ENCODE measurements at places on chromosomes 6 and 20. TPM values are rescaled to one million over a fixed set of nuclear protein-coding genes. Genes with fewer than 3 reads are reported as not detected.

CCN6 gene
- total RNA-seq, result not detected

FRMD1 gene
- total RNA-seq, result not detected

DNA sequence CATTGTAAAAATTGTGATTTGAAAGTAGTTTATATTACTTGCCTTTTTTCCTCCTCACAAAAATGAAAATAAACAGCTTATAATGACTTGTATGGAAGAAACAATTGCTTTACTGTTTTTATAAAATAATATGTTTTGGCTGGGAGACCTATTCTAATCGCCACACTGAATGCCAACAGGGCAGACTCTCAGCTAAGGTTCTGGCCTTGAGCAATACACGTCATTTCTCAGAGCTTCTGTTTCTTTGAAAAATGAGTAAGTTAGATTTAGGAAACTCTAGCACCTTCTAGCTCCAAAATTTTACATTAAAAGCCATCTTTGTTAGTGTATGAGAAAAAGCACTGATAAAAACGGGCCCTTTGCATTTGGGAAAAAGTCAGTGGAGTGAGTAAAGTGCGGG, 166.6 kb downstream of the ARID1B start:
- DNase-seq, result no peak

DDX43 gene
- total RNA-seq, result not detected

DNA sequence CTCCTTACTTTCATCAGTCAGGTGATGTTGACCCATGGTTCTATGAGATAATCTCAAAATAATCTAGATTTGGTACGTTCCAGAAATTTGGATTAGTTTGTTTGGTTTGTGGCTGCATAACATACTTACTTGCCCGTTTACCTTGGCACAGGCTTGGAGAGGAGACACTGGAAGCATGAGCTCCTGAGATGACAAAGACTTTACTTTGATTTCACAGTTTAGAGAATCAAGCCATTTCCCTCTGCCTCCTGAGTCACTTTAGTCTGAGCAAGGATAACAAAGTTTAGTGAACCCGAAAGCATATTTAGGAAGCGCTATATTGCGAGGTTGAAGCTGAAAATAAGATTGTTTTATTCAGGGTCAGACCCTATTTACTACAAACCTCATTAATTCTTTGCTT, 643.4 kb downstream of the QKI start:
- no peak for DNase-seq

GRCh38 chr6:35410131-35410530, 42.0 kb upstream of the FANCE start:
- no peak for DNase-seq

DNA sequence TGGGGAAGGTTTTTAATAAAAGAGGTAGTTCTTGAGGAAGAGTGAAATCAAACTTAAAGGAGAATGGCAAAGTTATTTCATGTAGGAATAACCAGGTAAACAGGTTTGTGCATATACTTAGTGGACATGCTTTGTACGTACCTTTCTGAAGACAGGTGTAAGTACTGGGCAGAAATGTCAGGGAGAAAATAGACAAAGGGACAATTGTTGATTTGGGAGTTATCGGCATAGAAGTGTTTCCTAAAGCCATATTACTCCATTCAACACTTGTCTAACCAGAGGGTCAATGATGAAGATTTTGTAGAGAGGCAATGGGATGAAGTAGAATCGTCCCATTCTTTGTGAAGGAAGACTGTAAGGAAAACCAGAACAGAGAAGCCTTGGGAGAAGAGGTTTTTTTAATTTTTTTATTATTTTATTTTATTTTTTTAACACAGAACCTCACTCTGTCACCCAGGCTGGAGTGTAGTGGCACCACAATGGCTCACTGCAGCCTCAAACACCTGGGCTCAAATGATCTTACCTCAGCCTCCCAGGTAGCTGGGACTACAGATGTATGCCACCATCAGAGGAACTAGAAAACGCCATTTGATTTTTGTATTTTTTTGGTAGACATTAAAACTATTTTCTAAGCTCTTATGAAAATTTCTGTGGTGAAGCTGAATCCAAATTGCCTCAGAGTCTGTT, 18.0 kb downstream of the SMAP1 start:
- DNase-seq, result no peak

DNA sequence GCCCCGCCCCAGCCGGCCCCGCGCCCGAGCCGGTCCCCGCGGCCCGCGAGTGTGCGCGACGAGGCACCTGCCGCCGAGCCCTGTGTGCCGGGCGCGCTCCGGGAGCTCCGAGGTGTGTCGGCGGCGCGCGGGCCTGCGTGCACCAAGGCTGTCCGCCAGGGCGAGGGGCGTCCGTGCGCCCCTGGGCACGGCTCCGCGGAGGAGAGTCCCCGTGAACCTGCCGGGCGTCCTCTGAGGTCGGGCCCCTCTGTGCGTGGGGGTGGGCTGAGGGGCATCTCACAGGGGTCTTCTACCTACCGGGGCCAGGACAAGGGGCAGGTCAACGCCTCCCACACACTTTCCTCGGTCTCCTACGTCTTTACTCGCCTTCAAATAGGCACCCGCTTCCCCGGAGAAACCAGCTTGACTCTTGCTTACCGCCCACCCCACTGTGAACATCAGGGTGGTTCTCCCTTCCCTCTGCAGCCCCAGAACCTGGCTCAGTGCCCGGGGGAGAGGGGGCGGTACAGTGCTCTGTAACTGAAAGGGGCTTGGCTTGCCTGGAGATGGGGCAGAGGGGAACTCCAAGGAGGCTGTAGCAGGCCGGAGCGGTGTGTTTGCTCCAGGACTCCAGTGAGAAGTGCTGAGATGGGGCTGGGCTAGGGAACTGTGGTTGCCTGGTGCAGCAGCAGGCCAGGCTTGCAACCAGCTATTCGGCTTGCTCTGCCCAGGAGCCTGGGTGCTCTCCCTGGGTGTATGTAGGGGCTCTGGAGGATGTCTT, at the start of gene SAMD10:
SAMD10 (minus strand) TSS at position 86 of the 760 bp plus-strand sequence. CDS start 175 bp downstream, outside the sequence.
- DNase-seq, result no peak

- DNase-seq, result no peak
Measured at GRCh38 chr20:36613974-36614373, 8.4 kb downstream of the RAB5IF start.

- DNase-seq, result no peak
Measured at GRCh38 chr6:121885399-121886152, 450.1 kb downstream of the GJA1 start.

DNA sequence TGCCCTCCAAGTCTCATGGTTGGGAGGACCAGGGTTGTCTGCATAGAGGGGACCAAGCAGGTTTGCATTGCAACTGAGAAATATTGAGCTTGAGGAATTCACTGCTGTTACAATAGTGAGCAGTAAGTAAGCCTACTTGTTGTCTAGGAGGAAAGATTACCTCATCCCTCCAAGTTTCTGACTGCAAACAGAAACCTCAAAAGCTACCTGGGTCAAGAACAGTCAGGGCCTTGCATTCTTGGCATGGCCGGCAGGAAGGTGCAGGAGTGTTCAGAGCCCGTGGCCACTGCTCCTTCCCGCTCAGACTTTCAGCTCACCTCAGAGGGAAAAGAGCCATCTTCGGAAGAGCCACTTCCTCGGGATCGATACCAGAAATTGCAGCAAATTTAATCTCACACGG, 46.0 kb upstream of the DOK5 start:
- DNase-seq, result no peak

RIN2 gene
- total RNA-seq, result 22.4 TPM

DNA sequence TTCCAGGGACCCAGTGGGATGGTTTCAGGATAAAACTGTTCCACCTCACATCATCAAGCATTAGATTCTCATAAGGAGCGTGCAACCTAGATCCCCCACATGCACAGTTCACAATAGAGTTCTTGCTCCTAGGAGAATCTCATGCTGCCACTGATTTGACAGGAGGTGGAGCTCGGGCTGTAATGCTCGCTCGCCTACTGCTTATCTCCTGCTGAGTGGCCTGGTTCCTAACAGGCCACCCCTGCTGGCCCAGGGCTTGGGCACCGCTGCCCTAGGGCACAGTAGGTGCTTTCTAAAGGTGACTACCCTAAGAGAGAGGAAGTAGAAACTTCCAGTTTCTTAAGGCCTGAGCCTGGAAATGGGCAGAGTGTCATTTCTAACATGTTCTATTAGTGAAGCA, 656.9 kb downstream of the PRKN start:
- DNase-seq, result no peak

GSTA3 gene
- not detected for total RNA-seq

KCNB1 gene
- 0.41 TPM for total RNA-seq

- DNase-seq, result no peak
Measured at GRCh38 chr6:158152659-158153058, 15.4 kb downstream of the SERAC1 start.

ARMH2 gene
- total RNA-seq, result not detected

All from A172 (cell line).